ENCODE measurements at places on chromosomes 7 and 10.

- no peak for DNase-seq
These were observed 326.8 kb upstream of the VSTM2A start for GRCh38 chr7:54215424-54215823.

DNA sequence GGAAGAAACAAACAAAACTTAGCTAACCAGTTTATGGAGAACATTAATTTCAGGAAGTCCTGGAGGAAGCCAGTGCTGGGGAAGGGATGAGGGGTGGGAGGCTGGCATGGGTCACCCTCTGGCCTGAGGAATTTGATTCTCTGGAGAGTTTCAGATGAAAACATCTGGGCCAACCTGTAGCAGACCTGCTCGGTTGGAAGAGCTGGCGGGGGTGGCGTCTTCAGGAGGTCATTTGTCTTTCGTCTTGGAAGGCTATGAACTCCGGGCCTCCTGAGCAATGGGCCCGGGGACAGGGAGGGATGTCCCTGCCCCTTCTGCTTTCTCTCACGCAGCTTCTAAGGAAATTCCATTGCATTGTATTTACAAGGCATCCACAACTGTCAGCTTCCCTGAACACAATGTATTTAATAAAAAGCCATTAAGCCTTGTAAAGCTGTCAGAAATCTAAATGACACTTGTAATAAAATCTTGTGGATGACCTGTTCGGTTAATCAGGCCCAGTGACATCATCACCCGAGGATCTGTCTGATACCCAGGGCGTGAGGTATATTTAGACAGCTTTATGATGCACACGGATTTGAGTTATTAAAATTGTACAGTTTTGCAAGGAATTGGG lies 250.5 kb downstream of the RAB11FIP2 start:
- DNase-seq = no peak

DNA sequence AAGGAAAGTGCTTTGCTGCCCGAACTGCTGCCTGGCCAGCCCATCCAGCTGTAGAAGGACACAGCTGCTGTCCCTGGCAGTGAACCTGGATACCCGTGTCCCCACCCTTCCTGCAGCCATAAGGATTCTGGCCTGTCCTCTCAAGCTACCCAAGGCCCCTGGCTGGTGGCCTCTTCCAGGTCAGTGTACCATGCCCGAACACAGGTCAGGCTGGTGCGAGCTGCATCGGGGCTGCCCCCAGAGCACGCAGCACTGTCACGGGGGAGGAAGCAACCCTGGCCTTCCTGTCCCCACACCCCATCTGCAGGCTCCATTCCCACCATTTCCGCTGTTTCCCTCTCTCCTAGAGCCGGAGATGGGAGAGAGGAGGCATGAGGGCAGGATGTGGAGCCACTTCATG lies 30.5 kb upstream of the PWWP2B start:
- peak; percentile 6 for DNase-seq

- no peak for DNase-seq
These were observed 176.3 kb upstream of the SLC26A5 start for GRCh38 chr7:103622274-103622673.

GRCh38 chr7:35700333-35700732 lies 5.4 kb upstream of the HERPUD2 start:
- DNase-seq = no peak

DNA sequence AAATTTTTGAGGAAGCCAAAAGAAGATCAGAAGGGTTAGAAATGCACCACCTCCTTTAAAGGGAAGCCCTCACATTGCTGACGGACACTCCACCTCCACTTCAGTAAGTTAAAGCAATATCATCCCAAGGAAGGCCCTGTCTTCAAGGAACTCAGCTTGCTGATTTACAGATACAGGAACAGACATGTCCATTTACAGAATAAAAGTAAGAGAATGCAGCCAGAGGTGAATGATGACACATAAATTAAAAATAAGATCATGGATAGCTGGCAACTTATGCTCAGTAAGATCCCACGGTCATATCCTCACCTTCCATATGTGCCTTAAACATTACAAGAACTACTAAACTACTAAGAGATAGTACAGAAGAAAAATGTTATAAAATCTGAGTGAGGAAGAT lies 20.4 kb downstream of the GRB10 start:
- DNase-seq = no peak

- DNase-seq = no peak
These were observed 82.1 kb downstream of the NRP1 start for GRCh38 chr10:33252324-33252723.

GRCh38 chr7:158508802-158509385 lies 78.7 kb downstream of the PTPRN2 start:
- no peak for DNase-seq

- DNase-seq = no peak
These were observed 12.0 kb downstream of the C10orf62 start for GRCh38 chr10:97601268-97602215.

DNA sequence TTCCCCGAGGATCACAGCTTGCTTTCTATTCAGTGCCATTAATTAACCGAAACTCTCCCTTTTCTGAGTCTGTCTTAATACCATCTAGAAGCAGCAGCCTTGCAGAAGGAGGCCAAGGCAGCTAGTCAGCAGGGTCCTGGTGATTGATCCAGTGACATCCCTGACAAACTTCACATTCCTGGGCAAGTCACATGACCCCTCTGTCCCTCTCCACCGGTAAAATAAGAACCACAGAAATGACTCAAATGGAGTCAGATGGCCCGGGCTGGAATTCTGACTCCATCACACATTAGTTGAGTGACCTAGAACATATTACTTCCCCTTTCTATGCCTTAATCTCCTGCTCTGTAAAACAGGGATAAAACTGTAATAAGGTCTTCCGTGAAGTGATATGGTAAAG lies 17.2 kb upstream of the ACSL5 start:
- DNase-seq = no peak

- no peak for DNase-seq
These were observed 4.0 kb upstream of the MRPS24 start for GRCh38 chr7:43873300-43873699.

GRCh38 chr7:50663396-50664102 lies 98.3 kb upstream of the DDC start:
- no peak for DNase-seq

- no peak for DNase-seq
These were observed 19.9 kb upstream of the ZNF138 start for GRCh38 chr7:64774204-64774842.

- DNase-seq = no peak
These were observed 262.4 kb upstream of the TMEM229A start for GRCh38 chr7:124295289-124295688.

DNA sequence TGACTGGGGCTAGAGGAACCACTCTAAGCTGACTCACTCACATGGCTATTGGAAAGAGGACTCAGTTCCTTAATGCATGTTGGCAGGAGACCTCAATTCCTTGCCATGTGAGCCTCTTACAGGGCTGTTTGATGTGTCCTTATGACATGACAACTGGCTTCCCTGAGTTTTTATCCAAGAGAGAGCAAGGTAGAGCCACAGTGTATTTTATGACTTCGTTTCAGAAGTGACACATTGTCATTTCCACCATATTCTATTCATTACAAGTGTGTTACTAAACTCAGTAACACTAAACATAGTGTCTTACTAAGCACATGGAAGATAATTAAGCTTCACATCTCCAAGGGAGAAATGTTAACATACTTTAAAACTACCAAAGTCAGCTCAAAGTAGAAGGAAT lies 98.2 kb downstream of the ZNF777 start:
- DNase-seq = no peak

DNA sequence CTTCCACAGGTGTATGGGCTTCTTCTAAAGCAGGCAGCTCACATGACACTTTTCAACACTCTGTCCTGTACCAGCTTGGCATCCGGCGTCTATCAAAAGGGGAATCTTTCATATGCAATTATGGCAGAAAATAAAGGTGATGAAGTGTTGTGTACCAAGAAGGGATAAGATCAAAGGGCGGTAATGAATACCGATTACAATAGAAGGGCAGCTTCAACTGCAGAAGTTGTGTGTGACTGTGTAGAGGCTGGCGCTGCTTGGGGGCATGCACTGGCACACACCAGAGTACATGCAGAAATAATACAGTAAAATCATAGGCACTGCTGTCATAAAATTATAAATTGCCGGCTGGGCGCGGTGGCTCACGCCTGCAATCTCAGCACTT lies 744.7 kb downstream of the LRMDA start:
- DNase-seq = no peak

GRCh38 chr7:26633557-26633956 lies 230.8 kb downstream of the SKAP2 start:
- DNase-seq = no peak

DNA sequence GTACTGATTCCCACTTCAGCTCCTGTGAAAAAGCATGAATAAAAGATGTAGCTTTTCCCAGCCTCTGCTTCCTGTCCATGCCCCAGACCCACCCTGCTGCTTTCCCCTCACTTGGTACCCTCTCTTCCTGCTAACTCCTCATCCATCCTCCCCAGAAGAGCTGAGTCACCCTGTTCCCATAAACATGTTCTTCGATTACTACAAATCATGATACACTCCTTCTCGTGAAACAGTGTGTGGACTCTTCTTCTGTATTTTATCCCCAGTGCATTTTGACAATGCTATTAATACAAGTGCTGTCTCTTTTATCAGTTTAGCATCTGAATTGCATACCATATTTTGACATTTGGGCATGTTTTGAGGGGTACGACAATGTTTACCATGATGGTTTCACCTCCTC lies 45.8 kb upstream of the SORBS1 start:
- DNase-seq = no peak

- DNase-seq = no peak
These were observed 6.1 kb downstream of the CHST3 start for GRCh38 chr10:71970331-71970730.

DNA sequence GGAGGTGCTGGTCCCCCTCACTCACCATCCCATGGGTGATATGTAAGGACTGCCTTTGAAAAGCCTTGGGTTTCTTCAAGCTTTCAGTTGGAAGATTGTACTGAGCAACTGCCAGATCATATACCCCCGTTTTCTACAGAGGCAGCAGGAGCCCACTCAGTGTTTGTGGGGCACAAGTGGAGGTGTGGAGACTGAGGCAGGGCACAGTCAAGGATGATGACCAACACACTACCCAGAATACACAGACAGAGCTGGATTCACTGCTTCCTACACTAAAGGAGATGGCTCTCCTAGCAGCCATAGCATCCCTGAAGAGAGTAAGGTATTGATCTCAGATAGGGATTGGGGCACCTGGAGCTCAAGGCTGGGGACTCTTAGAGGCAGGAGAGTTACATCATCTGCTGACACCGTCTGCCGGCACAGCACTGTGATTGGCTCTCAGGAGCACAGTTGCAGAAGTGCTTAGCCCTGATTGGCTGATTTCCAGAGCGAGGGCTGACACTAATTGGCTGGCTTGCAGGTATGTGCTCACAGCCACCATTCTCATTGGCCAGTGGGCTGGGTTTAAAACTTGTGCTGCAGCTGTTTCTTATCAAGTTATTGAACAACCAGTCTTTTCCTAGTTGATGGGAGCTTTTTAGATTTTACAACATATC lies 77.9 kb upstream of the PFKP start:
- no peak for DNase-seq

DNA sequence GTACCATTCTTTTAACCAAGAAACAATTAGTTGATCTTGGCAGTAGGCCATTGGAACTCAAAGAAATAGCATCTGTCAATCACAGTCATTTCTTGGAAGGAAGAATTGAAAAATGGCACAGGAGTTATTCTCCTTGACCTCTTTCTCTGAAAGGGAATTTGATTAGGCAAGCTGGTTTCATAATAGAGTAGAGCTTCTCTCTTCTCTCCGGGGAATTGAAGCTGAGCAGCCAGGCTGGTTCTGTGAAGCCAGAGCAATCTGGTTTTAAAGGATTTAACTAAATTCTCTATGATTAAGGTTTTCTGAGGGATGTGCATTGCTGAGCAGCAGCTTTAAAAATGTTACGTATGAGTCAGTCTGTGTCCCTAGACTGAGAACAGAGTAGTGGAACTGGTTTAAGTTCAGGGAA lies 70.2 kb downstream of the AHCYL2 start:
- no peak for DNase-seq

GRCh38 chr7:14398526-14398925 lies 409.1 kb upstream of the ETV1 start:
- no peak for DNase-seq

DNA sequence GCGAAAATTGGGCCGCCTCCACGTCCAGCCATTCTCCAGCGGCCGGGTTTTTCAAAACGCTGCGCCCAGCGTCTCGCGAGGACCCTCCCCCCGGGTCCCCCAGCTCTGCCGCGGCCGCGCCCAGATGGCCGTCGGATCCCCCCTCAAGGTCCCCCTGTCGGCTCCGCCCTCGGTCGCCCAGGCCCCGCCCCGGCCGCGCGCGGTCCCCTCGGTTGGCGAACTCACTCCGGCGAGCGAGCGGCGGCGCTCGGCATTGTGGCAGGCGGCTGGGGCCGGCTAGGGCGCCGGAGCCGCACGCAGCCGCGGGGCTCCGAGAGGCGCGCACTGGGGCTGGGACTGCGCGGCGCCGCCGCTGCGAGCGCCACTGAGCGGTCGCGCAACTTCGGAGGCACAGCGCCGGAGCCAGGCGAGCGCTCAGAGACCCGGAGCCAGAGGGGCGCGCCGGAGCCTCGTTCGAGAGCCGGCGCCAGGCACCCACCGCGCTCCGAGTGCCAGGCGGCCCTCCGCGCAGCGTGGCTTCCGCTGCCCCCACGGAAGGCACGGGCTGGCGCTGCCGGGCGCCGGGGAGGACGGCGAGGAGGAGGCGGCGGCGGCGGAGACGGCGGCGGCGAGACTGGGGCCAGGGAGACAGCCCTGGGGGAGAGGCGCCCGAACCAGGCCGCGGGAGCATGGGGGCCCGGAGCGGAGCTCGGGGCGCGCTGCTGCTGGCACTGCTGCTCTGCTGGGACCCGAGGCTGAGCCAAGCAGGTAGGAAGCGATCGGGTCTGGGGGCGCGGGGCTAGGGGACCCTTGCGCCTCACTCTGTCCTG lies at the start of gene UNC5B:
UNC5B (plus strand) TSS at position 253 of the 809 bp plus-strand sequence; CDS start at position 669, 416 bp downstream.
- DNase-seq = peak; percentile 59

DNA sequence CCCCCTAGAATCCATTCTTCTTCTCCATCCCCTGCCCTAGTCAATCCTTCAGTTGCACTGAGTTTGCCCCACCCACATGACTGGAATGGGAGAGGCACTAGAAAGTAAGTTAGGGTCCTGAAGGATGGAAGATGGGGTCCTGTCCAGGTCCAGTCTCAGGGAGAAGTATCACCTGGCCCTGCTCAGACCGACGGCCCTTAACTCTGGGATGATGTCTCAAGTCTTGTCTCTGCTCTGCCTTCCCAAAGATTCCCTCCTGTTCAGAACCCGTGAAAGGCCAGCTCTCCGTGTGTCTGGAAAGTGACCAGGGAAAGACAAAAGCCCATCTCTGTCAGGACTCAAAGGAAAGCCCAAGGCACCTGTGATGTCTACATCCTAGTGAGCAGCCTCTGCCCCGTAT lies 88.8 kb downstream of the OAT start:
- no peak for DNase-seq

GRCh38 chr10:32031920-32032319 lies 24.3 kb downstream of the KIF5B start:
- DNase-seq = no peak

DNA sequence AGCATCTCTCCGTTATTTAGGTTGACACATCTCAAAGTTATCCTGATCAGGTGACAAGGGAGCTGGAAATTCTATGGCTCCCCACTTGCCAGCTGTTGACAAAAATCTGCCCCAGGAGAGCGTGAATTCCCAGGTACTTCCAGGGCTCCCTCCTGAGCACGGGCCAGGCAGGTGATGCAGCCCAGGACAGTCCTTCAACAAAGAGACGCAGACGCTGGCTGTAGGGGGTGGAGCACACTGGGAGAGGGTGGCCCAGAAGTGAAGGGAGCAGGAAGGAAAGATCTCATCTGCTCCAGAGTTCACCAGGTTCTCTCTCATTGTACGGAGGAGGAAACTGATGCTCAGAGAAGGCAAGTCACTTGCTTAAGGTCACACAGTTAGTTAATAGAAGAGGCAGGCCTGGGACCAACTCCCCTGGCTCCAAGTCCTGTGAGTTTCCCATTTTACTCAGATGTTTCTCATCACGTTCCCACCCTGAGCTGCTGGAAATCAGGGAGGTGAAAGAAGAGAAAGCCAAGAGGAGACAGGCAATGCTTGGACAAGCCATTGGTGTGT lies 41.0 kb upstream of the CHST3 start:
- DNase-seq = no peak

All from CD4-positive, alpha-beta T cell treated with Interleukin-15 for 1 hour (primary cell).